Fibroblast of skin of right biceps (primary cell): ENCODE measurements at places on chromosomes 4 and X.

DNA sequence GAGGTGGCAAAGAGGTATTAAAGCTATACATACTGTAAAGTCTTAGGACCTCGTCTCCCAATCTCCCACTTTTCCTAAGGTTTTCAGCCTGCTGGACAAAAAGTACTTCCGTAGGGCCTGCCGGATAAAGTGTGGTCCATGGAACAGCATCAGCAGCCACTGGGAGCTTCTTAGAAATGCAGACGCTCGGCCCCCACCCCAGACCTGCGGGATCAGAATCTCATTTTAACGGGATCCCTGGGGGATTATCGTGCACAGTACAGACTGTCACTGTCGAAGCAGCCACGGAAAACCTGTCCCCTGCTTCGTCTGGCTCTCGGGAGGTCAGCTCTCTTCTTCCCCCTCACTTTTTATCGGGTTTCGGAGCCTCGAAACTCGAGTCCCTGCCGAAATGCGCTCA lies 802 bp downstream of the ADGRG2 start:
- no peak for DNase-seq

DNA sequence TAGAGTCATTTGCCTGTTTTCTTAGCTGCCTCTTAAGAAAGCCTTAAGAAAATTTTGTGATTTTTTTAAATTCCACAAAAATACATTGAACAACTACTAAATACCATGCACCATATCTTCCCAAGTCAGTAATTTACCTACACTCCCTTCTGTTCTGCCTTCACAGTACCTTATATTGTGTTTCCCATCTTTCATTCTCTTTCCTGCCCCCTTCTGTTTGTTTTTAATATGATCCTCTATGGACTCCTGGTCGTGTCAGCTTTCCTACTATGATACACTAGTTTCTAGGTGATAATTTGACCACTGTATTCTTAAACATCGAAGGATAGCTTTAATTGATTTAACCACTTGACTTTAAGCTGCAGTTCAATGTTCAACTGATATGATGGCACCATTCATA lies 297.7 kb upstream of the HAND2 start:
- DNase-seq = no peak

- no peak for DNase-seq
Observed at GRCh38 chrX:101530944-101531343, 19.4 kb upstream of the ARMCX1 start.

- DNase-seq = peak; percentile 48
Observed at GRCh38 chr4:92387459-92388069, 83.8 kb downstream of the GRID2 start.

- no peak for DNase-seq
Observed at GRCh38 chr4:176583278-176583677, 209.4 kb downstream of the VEGFC start.

- no peak for DNase-seq
Observed at GRCh38 chrX:50075630-50076339, 125.0 kb downstream of the AKAP4 start.

DNA sequence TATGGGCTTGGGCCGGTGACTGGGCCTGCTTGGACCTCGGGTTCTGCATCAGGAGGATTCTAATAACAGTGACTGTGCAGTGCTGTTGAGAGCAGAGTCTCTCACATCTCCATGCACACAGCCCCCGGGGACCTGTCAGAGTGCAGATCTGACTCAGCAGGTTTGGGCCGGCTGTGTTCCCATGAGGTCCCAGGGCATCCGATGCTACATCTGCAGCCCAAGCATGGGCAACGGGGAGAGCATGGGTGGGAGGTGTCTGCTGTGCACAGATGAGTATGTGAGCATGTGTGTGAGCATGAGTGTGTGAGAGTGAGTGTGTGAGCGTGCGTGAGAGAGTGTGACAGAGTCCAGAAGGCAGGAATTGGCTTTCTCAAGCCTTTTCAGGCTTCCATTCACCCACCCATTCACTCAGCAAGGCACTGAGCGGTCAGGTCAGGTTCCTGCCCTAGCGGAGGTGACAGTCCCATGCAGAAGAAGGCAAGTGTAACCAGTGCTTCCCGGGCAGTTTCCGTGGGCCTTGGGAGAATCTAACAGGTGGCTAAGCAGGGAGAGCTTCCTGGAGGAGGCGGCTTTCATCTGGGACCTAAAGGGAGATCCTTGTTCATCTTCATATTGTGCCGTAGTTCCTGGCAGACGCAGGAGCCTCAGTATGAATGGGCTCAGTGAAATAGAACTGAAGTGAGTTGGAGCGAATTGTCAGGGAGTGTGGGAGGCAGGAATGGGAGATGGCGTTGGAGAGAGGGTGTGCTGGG lies 62.6 kb downstream of the SORCS2 start:
- DNase-seq = peak; percentile 68

- DNase-seq = peak; percentile 47
Observed at GRCh38 chr4:88705805-88706492, 8.3 kb upstream of the NAP1L5 start.

- DNase-seq = peak; percentile 9
Observed at GRCh38 chrX:50988649-50989048, 78.1 kb downstream of the BMP15 start.
